ENCODE measurements at places on chromosomes 12 and 14.

GRCh38 chr12:116524964-116525379, 34.2 kb upstream of the MAP1LC3B2 start:
- no peak for DNase-seq

GRCh38 chr12:132024758-132025157, 75.0 kb downstream of the EP400 start:
- DNase-seq, result no peak

GRCh38 chr12:2477009-2477766, 317.6 kb upstream of the FKBP4 start:
- no peak for DNase-seq

DNA sequence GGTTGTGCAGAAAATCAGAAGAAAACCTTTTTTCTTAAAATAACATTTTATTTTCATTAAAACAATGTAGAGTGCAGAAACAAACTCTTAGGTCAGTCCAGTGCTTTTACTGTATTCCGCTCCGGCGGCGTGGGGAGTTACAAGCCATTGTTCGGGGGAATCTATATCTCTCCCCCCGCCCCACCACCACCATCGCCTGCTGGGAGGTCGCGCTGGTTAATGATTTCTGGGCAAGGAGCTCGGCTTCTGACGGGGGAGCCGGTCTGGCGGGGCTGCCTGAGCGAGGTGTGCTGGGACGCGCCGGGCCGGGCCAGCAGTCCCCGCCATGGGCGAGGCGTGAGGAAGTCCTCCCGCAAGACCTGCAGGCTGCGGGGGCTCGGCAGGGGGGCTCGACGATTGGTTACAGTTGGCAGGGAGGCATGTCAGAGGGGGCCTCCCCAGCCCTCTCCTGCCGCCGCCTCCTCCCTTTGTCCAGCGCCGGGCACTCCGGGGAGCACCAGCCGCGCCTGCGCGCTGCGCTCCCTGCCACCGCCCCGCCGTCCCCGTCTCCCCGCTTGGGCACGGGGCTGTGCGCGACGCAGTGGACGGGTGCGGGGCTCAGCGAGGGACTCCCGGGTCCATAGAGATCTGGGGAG, 1.0 kb upstream of the DUSP6 start:
- DNase-seq, result no peak

GRCh38 chr14:92362781-92363235, 39.8 kb downstream of the SLC24A4 start:
- no peak for DNase-seq

GRCh38 chr12:1103632-1104031, 112.6 kb downstream of the ERC1 start:
- DNase-seq, result no peak

DNA sequence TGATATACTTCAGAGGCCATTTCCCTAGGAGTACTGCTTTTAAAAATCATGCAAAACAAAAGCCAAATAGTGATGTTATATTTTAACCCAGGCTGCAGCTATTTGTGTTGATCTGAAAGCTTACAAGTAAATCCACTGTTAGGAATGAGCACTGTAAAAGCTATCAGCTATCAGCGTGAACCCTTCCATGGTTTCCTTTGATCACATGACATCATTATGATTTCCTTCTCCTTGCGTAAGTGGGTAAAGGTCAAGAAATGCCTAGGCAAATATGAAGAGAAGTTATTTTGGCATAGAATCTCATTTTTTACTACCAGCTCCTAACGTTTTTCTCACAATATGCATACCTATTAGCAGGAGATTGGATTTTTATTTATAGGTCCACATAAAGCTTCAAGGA, 48.6 kb upstream of the CATSPERB start:
- no peak for DNase-seq

DNA sequence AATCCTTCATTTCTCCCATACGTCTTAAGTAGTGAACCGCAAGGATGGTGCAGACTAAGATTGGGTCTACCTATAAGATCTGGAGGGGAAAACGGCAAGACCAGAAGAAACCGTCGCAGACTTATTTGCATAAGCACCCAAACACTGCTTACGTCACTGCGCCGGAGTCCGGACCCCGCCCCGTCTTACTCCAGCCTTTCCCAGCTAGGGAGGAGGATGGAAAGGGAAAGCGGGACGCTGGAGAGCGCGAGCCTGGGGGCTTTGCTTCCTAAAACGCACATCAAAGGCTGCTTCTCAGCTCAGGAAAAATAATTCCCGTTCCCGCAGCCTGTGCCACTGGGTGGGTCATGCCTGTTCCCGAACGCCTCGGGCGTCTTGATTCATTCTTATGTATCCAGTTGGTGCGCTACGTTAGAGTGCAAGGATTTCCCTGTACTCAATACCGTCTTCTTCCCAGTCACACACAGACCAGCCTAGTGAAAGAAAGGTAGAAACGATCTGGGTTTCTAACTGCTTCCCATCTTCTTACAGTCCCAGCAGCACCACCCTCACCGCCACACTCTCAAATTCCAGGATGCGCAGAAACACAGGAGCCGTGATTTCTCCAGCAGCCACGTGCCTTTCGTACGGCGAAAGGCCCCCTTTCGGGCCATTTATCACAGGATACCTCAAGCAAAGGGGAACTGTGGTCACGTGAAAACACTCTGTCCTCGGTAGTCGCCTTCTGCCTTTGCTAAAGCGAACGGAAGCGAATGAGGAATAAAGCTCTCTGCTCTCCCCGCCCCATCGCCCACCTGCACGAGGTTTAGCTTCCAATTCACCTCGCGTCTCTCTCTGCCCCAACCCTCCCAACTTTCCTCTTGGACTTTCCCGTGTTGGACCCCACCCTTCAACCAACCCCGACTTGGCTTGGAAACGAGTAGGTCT, 1.1 kb downstream of the SLC6A15 start:
- no peak for DNase-seq

DNA sequence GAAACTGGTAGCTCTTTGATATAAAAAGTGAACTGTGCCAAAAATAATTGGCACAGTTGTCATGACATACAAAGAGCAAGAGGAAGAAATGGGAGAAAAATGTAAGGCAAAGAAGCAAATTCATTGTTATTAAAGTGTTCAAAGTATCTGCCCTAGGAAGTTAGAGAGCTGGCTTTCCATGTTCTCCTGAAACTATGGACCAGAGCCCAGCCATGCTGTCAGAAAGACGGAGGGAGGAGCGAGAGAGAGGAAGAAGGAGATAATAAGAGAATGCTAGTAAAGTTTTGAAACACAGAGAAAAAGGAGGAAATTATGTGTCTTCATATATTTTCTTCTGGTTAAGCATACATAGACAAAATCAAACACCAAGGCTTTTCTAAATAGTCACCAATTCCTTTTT, 78.1 kb upstream of the PELI2 start:
- DNase-seq, result no peak

- DNase-seq, result no peak
Observed at GRCh38 chr12:124568431-124569374, 1.3 kb upstream of the NCOR2 start.

DNA sequence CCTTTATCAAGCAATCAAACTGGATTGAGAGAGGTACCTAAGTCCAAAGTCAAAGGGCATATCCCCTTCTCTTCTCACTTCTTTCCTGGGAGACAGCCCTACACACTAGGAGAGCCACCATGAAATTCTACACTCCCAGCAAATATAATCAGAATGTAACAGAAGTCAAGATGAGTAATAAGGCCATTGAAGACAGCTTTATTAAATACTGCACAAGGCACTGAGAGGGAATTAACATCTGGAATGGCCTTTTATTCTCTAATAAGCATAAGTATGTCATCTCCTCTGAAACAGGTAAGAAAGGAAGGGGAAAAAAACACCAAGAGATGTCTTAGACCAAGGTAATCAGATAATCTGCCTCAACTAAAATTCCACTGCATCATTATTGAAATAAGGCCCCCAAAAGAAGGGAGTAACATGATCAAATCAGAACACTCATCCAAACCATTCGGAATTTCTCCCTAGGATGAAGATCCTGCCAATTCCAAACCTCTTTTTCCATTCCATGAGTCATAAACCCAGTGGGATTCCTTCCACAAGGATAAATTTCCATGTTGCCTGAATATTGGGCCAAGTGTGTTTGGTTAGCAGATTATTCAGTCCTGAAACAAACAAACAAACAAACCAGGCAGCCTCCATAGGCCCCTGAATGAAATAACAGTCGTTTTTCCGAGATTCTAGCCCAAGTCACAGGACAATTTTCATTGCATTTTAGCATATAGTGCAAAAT, 19.9 kb downstream of the SLC35F4 start:
- DNase-seq, result no peak

GRCh38 chr14:95184413-95184790, 27.1 kb upstream of the DICER1 start:
- no peak for DNase-seq

DNA sequence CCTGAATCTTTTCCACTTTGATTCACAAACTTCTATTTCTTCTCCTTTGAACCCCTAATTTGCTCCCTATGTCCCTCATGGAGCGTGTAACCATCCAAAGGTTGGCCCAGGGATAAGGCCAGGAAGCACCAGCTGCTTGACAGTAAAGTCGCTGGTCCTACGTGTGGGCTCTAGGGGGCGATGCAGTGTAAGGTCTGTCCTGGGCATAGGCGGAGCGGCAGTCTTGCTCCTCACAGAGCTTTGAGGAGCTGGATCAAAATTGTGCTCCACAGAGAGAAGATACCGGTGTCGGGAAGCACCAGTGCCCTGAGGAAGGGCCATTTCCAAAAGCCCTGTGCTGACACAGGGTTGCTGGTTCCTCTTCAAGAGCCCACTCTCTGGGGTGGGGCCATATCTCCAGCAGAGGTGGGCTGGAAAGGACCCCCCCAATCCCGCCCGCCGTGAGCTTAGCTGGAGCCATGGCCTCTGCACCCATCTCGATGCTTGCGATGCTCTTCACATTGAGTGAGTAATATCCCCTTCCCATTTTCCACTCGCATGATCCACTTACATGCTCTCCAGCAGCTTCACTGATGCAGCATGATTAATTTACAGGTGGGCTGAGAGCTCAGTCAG, 49.9 kb upstream of the OR4E1 start:
- no peak for DNase-seq

GRCh38 chr12:132703641-132704040, 7.0 kb upstream of the PGAM5 start:
- no peak for DNase-seq

- no peak for DNase-seq
Observed at GRCh38 chr12:126591533-126591932, 1526.3 kb downstream of the AACS start.

- no peak for DNase-seq
Observed at GRCh38 chr14:102185360-102185759, 45.7 kb downstream of the WDR20 start.

- no peak for DNase-seq
Observed at GRCh38 chr12:46401662-46402061, 29.1 kb upstream of the SLC38A2 start.

GRCh38 chr12:110537605-110538409, 35.7 kb downstream of the RAD9B start:
- DNase-seq, result no peak

DNA sequence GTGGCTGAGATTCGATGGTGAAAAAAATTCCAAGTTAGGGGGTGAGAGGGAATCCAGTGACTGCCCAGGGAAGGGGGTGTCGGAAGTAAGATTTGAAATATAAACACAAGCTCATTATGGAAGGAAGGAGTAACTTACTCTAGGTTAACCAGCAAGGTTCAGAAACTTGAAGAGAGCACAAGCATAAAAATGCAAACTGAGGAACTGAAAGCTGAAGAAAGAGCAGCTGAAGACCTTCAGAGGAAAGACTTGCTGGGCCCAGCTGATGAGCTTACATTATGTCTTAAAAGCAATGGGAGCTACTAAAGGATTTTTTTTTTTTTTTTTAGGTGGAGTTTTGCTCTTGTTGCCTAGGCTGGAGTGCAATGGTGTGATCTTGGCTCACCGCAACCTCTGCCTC, 189.7 kb upstream of the GRIN2B start:
- no peak for DNase-seq

- DNase-seq, result no peak
Observed at GRCh38 chr14:50961605-50962221, 17.4 kb upstream of the PYGL start.

- DNase-seq, result no peak
Observed at GRCh38 chr12:59934486-59934885, 338.7 kb downstream of the SLC16A7 start.

GRCh38 chr14:105168093-105168420, 519 bp downstream of the JAG2 start:
- DNase-seq, result no peak

DNA sequence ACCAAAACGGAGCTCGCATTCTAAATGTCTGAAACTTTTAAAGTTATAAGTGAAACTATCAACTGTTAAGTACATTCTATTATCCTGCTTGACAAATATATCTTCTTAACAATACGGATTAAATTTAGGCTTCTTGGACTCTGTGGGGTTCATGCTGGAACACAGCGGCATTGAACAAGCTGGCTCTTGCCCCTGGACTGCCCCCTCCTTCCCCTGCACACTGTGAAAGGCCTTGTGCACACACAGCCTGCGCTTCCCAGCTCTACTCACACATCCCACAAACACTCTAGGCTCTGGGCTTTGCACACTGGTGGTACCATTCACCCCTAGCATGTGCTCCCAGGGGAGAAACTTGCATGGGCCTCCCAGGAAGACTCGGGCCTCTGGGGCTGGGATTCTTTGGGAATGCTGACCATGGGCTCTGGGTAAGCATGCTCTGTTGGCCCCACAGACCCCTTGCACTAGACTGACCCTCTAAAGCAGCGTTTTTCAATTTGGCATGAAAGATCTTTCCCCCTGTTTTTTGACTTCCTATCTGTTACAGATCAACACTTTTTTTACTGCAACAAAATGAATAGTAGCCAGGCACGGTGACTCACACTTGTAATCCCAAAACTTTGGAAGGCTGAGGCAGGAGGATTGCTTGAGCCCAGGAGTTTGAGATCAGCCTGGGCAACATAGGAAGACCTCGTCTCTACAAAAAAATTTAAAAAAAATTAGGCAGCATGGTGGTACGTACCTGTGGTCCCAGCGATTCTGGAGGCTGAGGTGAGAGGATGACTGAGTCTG, 96.2 kb upstream of the CPM start:
- DNase-seq, result no peak

Measured in spleen (tissue), 13 donors.